ENCODE measurements at places on chromosomes 1 and 21. TPM values are rescaled to one million over a fixed set of nuclear protein-coding genes. Genes with fewer than 3 reads are reported as not detected.

- H3K4me3 ChIP-seq: no peak overlapping the region
- H3K4me1 ChIP-seq: no peaks in the 10 kb centered on the region
- no peaks in the 10 kb centered on the region for H3K36me3 ChIP-seq
- no peak overlapping the region for H3K27ac ChIP-seq
Measured at GRCh38 chr1:89943846-89944781, 50.8 kb upstream of the ZNF326 start.

GRCh38 chr1:17890815-17891191, 135.7 kb downstream of the ACTL8 start:
- H3K4me3 ChIP-seq: no peak overlapping the region
- DNase-seq: peak; percentile 23
- peaks cover 15% of the 10 kb centered on the region for H3K27me3 ChIP-seq
- H3K27ac ChIP-seq: no peak overlapping the region
- no peaks in the 10 kb centered on the region for H3K36me3 ChIP-seq
- H3K4me1 ChIP-seq: no peaks in the 10 kb centered on the region

The PADI3 gene
- total RNA-seq: not detected

DNA sequence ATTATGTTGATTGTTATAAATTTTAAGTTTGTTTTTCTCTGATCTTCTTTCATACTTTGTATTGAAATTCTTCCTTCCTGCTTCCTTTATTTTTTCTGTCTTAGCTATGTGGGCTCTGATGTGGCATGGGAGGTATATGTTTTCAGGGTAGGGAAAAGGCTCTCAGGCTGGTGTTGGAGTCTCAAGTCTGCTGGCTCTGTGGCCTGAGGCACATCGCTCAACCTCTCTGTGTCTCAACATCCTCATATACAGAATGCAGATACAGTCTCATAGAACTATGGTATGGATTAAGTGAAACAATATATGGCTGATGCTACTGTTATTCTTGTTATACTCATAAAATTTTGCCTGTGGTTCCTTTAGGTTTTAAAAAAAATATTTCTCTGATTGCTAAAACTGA, 105.9 kb downstream of the KCNN3 start:
- H3K27ac ChIP-seq: no peak overlapping the region
- peaks cover 19% of the 10 kb centered on the region for H3K27me3 ChIP-seq
- no peak overlapping the region for H3K4me3 ChIP-seq
- no peak for DNase-seq

The GRIK3 gene
- total RNA-seq: not detected

- no peak for DNase-seq
- H3K4me1 ChIP-seq: no peaks in the 10 kb centered on the region
- H3K27ac ChIP-seq: no peak overlapping the region
- no peaks in the 10 kb centered on the region for H3K27me3 ChIP-seq
Measured at GRCh38 chr21:15894596-15894995, 164.8 kb downstream of the USP25 start.

All from upper lobe of right lung (tissue), 1 donor.